ENCODE measurements at places on chromosomes 13 and 19. TPM values are rescaled to one million over a fixed set of nuclear protein-coding genes. Genes with fewer than 3 reads are reported as not detected.

The MAG gene
- total RNA-seq: 0.65 TPM

The FUT1 gene
- 0.83 TPM for total RNA-seq

The ZIC5 gene
- total RNA-seq: not detected

The HSD11B1L gene
- 19.9 TPM for total RNA-seq

The ZNF792 gene
- 8.4 TPM for total RNA-seq

The KLK14 gene
- 0.52 TPM for total RNA-seq

The LILRB3 gene
- 9.1 TPM for total RNA-seq

The ANGPTL8 gene
- total RNA-seq: not detected

The CYP2S1 gene
- total RNA-seq: 1.7 TPM

The DDA1 gene
- total RNA-seq: 19.8 TPM

The ZNF578 gene
- total RNA-seq: 2.5 TPM

DNA sequence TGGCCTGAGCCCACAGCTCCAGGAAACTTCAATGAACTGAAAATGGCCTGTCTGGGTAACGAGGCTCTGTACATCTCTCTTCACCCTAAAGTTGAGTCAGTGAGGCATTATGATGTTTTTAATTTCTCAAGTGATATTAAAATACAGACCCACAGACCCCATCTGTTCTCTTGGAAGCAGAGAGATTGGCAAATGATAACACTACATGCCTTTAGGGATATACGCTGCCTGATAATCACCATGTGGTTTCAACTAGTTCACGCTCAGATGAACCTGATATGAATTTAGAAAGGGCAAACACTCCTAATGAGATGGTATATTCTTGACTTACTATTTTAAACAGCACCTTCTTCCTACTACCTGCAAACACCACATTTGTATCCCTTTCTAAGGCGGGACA lies 127.5 kb downstream of the RFC3 start:
- no peak for DNase-seq

DNA sequence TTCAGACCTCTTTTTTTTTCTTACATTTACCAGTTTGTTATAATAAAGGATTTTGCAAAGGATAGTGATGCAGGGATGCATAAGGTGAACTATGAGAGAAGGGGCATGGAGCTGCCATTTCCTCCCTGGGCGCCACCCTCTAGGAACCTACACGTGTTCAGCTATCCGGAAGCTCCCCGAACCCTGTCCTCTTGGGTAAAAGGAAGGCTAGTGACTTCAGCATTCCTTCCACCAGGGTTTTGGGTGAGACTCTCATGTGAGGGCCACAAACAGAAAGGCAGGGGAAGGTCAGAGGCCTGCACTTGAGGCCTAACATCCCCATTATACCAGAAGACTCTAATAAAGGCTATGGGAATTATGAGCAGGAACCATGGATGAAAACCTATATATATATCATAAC lies 57.3 kb downstream of the IFT88 start:
- DNase-seq: no peak

- no peak for DNase-seq
Observed at GRCh38 chr19:38544569-38545315, 73.0 kb downstream of the MAP4K1 start.

- no peak for DNase-seq
Observed at GRCh38 chr13:100608906-100609305, 20.3 kb upstream of the GGACT start.

DNA sequence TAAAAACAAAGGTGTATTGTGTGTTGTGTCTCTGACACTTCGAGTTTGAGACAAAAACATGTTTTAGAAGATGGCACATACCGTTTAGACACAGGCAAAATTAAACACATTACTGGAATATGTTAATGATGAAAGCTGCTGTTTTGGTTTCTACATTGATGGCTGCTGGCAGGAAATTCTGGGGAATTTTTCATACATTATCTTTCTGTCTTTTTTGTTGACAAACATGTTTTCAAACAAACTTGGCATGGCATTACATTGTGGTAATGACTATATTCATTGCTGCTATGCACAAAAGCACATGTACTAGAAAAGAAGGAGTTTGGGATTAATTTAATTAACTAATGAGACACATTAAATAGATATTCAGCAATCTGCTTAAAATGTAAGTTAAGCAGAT lies 1187.6 kb downstream of the OLFM4 start:
- no peak for DNase-seq

- DNase-seq: no peak
Observed at GRCh38 chr19:2261438-2262172, 5.4 kb upstream of the JSRP1 start.

DNA sequence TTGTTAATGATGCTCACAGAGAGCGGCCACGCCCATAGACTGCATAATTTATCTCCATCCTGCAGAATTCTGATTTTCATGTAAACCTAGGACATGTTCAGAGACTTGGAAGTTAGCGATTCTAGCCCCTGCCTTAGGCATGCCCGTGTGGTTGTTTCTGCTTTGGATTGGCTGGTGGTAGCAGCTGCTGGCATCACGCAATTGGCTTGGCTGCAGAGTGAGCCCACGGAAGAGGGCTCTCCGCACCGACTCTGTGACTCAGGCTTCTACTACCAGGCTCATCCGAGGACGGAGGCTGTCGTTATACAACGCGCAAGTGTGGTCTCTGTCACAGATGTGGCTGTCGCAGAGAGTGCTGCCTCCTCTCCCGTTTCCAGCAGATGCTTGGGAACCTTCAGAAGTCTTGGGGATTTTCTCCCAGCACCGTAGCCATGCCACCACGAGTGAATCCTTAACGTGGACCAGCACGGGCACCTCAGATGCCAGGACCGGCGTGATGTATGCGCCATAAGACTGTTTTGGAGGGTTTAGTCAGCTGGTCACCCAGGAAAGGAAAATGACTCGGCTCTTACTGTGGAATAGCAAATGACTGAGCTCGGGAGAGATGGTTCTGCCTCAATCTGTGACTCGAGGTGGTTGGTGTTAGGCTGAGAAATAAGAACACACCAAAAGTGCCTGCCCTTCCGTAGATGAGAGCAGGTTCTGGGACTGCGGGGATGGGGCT lies 61.0 kb upstream of the F7 start:
- DNase-seq: no peak

Measured in esophagus muscularis mucosa (tissue), 4 donors.